ENCODE measurements at places on chromosomes 11 and 22. TPM values are rescaled to one million over a fixed set of nuclear protein-coding genes. Genes with fewer than 3 reads are reported as not detected.

TOP3B gene
- 26.4 TPM for total RNA-seq

MUC6 gene
- not detected for total RNA-seq

WDR74 gene
- total RNA-seq: 28.7 TPM

GRM5 gene
- total RNA-seq: 10.2 TPM

UBTFL1 gene
- total RNA-seq: not detected

F2 gene
- total RNA-seq: 2.6 TPM

ISX gene
- not detected for total RNA-seq

EWSR1 gene
- 133 TPM for total RNA-seq

YPEL4 gene
- total RNA-seq: not detected

OR9G1 gene
- not detected for total RNA-seq

ACRV1 gene
- not detected for total RNA-seq

FAM227A gene
- 0.43 TPM for total RNA-seq

VSTM5 gene
- not detected for total RNA-seq

DCHS1 gene
- 58.0 TPM for total RNA-seq

MYOD1 gene
- not detected for total RNA-seq

TP53AIP1 gene
- not detected for total RNA-seq

MS4A1 gene
- not detected for total RNA-seq

TMEM179B gene
- 102 TPM for total RNA-seq

MMP12 gene
- total RNA-seq: not detected

MMP3 gene
- total RNA-seq: not detected

TTC12 gene
- total RNA-seq: 3.0 TPM

SYT8 gene
- not detected for total RNA-seq

TEX12 gene
- not detected for total RNA-seq

MAP6 gene
- 15.8 TPM for total RNA-seq

C11orf87 gene
- not detected for total RNA-seq

AIFM3 gene
- not detected for total RNA-seq

VPREB1 gene
- total RNA-seq: not detected

C11orf42 gene
- total RNA-seq: not detected
